IPS DF 19.7 (cell line): ENCODE measurements at places on chromosomes 2 and 18.

DNA sequence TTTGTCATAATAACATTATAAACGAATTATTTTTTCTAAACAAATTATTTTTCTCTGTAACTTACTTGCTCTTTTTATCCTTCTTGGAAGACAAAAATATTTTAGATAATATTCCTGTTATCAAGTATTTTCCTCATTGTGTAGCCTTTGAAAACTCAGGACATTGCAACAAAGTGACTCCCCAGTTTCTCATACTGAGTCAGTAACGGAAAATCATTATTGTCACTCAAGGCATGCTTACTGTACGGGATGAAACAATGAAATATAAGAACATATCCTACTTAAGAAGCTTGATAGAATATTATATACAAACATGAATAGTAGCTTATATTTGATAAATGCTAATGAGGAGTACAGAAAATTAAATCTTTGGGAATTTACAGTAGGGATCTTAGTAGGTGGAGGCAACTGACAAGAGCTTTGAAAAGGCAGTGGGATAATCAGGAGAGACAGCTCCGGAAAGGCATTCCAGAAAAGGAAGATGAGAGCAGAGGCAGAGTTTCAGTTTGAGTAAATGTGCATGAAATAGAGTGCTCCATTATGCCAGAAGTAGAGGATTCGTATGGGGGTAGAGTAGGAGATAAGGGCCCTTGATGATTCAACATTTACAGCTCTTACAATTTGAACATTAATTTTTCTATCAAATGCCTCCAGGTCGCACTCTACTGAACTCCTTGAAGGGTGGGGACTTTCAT, 14.0 kb upstream of the YES1 start:
- DNase-seq = no peak

GRCh38 chr2:200021449-200022114, 66.2 kb downstream of the MAIP1 start:
- no peak for DNase-seq

- DNase-seq = no peak
Observed at GRCh38 chr2:123073371-123073770, 951.7 kb upstream of the CNTNAP5 start.

GRCh38 chr18:79910563-79911343, 40.7 kb downstream of the SLC66A2 start:
- DNase-seq = no peak

DNA sequence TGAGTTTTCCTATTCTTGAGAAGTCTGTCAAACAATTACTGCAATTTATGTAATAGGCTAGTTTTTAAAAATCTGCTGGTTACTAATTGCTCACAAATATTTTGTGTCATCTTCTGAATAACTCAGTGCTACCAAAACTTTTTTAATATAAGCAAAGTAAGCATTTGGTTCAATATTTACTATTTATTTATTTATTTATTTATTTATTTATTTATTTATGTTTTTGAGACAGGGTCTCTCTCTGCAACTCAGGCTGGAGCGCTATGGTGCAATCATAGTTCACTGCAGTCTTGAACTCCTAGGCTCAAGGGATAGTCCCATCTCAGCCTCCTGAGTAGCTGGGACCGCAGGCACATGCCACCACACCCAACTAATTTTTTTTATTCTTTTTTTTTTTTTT, 60.4 kb upstream of the CDH20 start:
- no peak for DNase-seq

- DNase-seq = no peak
Observed at GRCh38 chr2:69272803-69273471, 114.1 kb downstream of the GFPT1 start.
